ENCODE measurements at places on chromosomes 5 and 9.

- no peak for DNase-seq
Measured at GRCh38 chr5:154529282-154529681, 51.3 kb upstream of the HAND1 start.

- no peak for DNase-seq
Measured at GRCh38 chr5:139644646-139645429, 3.3 kb upstream of the CXXC5 start.

DNA sequence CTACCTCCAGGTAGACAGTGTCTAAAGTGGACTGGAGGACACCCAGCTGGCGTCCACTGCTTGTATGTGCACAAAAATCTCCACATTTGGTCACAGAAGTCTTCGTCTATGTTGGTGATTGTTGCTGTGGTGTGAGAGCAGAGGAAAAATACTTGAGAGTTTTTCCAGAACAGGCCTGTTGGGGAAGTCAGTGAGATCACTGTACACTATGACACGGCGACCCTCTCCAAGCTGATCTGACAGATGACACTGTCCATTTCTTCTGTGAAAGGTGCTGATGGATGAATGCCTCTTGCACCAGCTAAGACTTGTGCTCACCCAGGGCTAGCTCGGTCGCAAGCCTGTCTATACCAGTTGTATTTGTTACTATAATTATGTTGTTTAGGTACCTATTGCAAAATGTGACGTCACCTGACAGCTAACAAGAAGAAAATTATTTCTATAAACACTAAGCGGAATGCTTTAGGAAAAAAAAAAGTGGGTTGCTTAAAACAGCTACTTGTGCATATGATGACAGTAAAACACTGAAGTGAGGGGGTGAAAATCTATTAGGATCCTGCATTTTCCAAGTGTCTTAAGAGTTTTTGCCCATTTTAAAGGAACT is 142.3 kb downstream of the ROR2 start:
- no peak for DNase-seq

DNA sequence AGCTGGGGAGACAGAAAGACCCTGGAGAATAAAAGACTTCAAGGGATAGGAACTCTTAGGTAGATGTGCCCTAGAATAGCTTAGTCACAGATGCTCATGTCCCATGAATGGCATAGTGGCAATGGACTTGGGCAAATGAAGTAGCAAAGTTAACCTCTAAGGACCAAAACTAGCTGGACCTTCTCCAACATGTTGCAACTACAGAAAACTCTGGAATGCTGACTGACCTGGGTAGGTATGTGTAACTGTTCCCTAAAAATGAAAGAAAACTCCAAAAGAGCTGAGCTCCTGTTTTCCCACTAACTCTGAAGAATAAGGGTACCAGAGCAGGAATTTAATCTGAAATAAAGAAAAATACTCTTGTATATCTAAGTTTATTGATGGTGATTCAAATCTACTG is 12.5 kb upstream of the LPAR1 start:
- no peak for DNase-seq

DNA sequence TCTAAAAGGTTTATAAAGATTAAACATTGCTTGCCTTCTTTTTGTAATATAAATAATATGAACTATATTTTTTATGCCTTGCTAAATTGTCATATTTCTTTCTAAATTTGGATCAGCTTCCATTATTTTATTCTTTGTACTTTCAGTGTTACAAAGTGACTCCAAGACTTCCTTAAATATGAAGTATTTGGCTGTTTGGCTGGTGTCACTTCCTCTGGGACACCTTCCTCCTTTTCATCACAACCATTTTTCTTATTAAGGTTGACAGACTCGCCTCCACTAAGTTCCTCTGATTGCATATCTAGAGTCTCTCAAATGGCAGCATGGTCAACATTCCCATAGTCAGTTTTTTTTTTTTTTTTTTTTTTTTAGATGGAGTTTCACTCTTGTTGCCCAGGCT is 73.8 kb upstream of the SLC1A1 start:
- DNase-seq = no peak

DNA sequence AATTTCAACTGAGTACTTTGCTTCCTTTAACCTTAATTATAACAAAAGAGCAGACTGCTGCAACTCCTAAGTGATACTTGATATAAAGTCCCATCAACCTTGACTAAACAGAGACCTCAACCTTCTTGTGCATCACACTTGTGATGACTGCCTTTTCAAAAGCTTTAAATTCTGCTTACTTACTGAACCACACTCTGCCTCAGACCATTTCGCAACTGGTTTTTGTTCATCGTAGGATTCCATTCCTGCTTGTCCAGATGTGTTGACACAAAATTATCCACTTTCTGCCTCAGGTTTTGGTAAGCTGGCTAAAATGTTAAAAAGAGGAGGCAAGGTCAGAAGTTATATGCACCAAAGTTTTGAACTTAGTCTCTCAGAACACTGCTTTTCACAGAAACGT is 3.5 kb downstream of the BOD1 start:
- DNase-seq = no peak

GRCh38 chr9:125649315-125649714 is 57.7 kb downstream of the MAPKAP1 start:
- no peak for DNase-seq
